ENCODE measurements at places on chromosomes 3 and 15. TPM values are rescaled to one million over a fixed set of nuclear protein-coding genes. Genes with fewer than 3 reads are reported as not detected.

- no peak for DNase-seq
- no peaks in the 10 kb centered on the region for H3K36me3 ChIP-seq
- H3K4me3 ChIP-seq: no peak overlapping the region
- no peak overlapping the region for H3K27ac ChIP-seq
These were observed 43.9 kb upstream of the RYK start for GRCh38 chr3:134294302-134295280.

GRCh38 chr15:98689431-98689861 lies 41.1 kb downstream of the IGF1R start:
- H3K4me3 ChIP-seq: no peak overlapping the region
- no peak overlapping the region for H3K27ac ChIP-seq
- no peaks in the 10 kb centered on the region for H3K27me3 ChIP-seq
- no peaks in the 10 kb centered on the region for H3K36me3 ChIP-seq

GRCh38 chr3:72338942-72339669 lies 509.1 kb downstream of the SHQ1 start:
- peaks cover 3% of the 10 kb centered on the region for H3K4me1 ChIP-seq
- DNase-seq: no peak
- no peaks in the 10 kb centered on the region for H3K36me3 ChIP-seq
- H3K27me3 ChIP-seq: no peaks in the 10 kb centered on the region
- H3K27ac ChIP-seq: no peak overlapping the region
- H3K4me3 ChIP-seq: no peak overlapping the region

DNA sequence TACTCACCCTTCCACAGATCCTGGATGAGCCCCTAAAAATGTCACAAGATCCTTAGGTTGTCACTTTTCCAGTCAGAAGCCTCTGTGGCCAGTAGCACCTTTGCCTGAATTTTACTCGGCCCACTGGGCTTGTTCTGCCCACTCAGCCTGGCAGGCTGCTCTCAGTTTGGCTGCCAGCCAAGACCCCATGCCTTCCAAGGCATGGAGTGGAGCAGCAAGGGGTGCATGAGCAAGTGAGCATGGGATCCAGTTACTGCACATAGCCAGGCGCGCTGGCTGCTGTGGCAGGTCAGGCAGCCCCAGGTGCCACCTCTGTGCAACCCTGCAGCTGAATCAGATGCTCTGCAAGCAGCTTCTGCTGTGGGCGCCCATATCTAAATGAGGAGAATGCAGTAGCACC lies 79.3 kb downstream of the CGGBP1 start:
- peaks cover 4% of the 10 kb centered on the region for H3K36me3 ChIP-seq
- no peak overlapping the region for H3K27ac ChIP-seq
- H3K27me3 ChIP-seq: no peaks in the 10 kb centered on the region
- DNase-seq: no peak

- H3K4me1 ChIP-seq: no peaks in the 10 kb centered on the region
- no peaks in the 10 kb centered on the region for H3K36me3 ChIP-seq
- no peaks in the 10 kb centered on the region for H3K27me3 ChIP-seq
- DNase-seq: no peak
These were observed 422.2 kb downstream of the GBE1 start for GRCh38 chr3:81339040-81339845.

GRCh38 chr3:185207931-185208746 lies 45.7 kb downstream of the EHHADH start:
- no peak overlapping the region for H3K27ac ChIP-seq
- no peaks in the 10 kb centered on the region for H3K27me3 ChIP-seq
- no peaks in the 10 kb centered on the region for H3K36me3 ChIP-seq
- no peak for DNase-seq

DNA sequence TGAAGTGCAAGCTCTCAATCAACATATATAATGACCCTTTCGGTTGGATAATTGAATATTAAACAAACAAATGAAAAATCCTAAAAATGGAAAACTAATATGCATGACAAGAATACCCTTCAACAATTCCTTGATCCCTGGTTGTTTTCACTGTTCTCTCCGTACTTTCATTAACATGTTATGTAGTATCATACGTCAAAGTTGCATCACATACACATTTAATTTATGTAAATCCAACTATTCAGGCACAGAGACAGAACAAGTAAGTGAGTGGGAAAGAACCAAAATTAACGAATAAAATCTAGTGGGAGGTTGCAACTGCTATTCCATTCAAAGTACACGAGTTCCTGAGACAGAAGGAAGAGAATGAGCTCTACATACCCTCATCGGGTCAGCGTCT lies 176.0 kb downstream of the SUCLG2 start:
- H3K27ac ChIP-seq: no peak overlapping the region
- H3K4me3 ChIP-seq: no peak overlapping the region
- H3K27me3 ChIP-seq: no peaks in the 10 kb centered on the region
- no peak for DNase-seq
- peaks cover 4% of the 10 kb centered on the region for H3K4me1 ChIP-seq

- H3K27me3 ChIP-seq: no peaks in the 10 kb centered on the region
- H3K4me1 ChIP-seq: peaks cover 4% of the 10 kb centered on the region
- DNase-seq: peak; percentile 85
- peak overlapping the region; percentile 91 for H3K27ac ChIP-seq
- no peaks in the 10 kb centered on the region for H3K36me3 ChIP-seq
These were observed 748.5 kb downstream of the ROBO1 start for GRCh38 chr3:79019137-79019923.

DNA sequence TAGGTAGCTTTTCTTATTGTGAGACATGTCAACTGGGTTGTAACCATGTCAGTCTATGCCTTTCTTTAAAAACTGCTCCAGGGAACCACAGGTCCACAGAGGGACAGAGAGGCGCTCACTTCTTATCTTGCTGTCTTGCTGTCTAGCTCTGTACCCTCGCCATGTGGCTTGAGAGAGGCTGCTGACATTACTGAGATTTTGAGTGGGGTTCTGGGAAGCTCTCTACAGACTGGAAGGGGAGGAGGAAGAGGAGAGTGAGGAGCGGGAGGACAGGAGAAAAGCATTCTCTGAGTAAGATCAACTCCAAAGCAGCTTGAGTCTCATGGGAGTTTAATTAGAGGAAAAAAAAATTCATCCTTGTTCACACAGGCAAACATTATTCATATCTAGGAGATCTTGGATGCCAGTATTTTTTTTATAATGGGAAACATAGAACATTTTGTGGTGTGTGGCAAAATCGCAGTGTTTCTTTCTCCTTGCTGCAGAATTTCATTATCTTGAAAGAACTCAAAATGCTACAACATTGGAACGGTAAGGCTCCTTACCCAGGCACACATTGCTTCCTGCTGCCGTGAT lies 1037.0 kb upstream of the NR2F2 start:
- no peak for DNase-seq
- no peaks in the 10 kb centered on the region for H3K27me3 ChIP-seq
- H3K4me1 ChIP-seq: no peaks in the 10 kb centered on the region
- H3K4me3 ChIP-seq: no peak overlapping the region
- H3K36me3 ChIP-seq: no peaks in the 10 kb centered on the region
- H3K27ac ChIP-seq: no peak overlapping the region

- no peak overlapping the region for H3K27ac ChIP-seq
- H3K4me1 ChIP-seq: peaks cover 8% of the 10 kb centered on the region
- no peak for DNase-seq
- no peaks in the 10 kb centered on the region for H3K36me3 ChIP-seq
These were observed 526.0 kb downstream of the FOXP1 start for GRCh38 chr3:71057526-71057894.

DNA sequence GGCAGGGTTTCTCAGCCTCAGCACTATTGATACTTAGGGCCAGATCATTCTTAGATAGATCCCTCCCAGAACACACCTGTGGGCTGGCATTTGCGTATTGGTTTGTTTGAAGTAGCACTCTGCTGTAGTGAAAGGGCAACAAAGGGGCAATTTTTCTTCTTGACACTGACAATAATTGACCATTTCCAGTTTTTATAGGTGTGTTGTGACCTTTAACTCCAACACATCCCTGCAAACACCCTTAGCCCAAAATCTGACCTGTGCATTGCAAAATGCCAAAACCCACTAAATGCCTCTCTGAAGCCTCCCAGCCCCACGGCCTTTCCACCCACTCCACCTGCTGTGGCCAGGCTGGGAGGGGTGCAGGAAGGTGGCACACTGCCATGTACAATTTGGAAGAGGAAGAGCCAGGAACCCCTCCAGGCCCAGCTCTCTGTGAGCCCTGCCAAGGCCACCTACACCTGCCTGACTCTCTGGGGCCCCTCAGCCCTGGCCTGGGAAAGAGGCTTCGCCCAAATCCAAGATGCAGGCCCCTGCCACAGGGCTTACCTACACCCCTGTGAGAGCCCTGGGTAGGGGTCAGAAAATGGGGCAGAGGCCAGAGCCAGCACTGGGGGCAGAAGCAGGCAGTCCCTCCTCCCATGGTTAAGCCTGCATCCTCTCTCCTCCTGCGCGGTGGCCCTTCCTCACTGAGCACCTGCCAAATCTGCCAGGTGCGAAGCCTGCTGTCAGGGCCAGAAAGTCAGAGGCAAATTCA lies 9.6 kb upstream of the CYP11A1 start:
- no peaks in the 10 kb centered on the region for H3K36me3 ChIP-seq
- no peaks in the 10 kb centered on the region for H3K27me3 ChIP-seq
- no peak for DNase-seq
- H3K27ac ChIP-seq: no peak overlapping the region
- H3K4me3 ChIP-seq: no peak overlapping the region

DNA sequence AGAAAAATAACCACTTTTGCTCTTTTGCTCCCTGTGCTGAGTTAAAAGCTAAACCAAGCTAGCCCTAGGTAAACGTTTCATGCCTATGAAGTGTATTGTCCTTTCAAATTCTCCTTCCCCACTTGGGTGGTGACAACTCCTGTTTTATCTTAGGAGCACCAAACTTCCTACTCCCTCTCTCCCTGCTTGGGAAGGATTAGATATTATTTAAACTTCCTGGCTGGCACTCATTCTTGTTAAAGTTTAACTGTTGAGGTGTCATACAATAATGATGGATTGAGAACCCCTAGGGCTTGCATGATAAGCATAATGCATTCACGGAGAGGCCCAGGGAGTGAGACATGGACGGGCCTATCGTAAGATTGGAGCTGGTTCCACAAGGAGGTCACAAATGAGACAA lies 29.5 kb downstream of the B4GALT4 start:
- no peaks in the 10 kb centered on the region for H3K27me3 ChIP-seq
- no peak overlapping the region for H3K4me3 ChIP-seq
- H3K4me1 ChIP-seq: no peaks in the 10 kb centered on the region
- H3K36me3 ChIP-seq: peaks cover 50% of the 10 kb centered on the region
- H3K27ac ChIP-seq: no peak overlapping the region
- no peak for DNase-seq

GRCh38 chr3:15983232-15983631 lies 185.5 kb upstream of the ANKRD28 start:
- H3K4me1 ChIP-seq: no peaks in the 10 kb centered on the region
- H3K27ac ChIP-seq: no peak overlapping the region
- no peak overlapping the region for H3K4me3 ChIP-seq
- no peaks in the 10 kb centered on the region for H3K27me3 ChIP-seq

GRCh38 chr3:59542276-59542675 lies 492.5 kb upstream of the CFAP20DC start:
- no peak overlapping the region for H3K27ac ChIP-seq
- H3K27me3 ChIP-seq: no peaks in the 10 kb centered on the region
- DNase-seq: no peak
- H3K4me1 ChIP-seq: peaks cover 3% of the 10 kb centered on the region

GRCh38 chr15:68376447-68377060 lies 55.4 kb downstream of the ITGA11 start:
- H3K36me3 ChIP-seq: no peaks in the 10 kb centered on the region
- no peak overlapping the region for H3K27ac ChIP-seq
- peak; percentile 14 for DNase-seq
- H3K4me3 ChIP-seq: no peak overlapping the region
- H3K27me3 ChIP-seq: no peaks in the 10 kb centered on the region

DNA sequence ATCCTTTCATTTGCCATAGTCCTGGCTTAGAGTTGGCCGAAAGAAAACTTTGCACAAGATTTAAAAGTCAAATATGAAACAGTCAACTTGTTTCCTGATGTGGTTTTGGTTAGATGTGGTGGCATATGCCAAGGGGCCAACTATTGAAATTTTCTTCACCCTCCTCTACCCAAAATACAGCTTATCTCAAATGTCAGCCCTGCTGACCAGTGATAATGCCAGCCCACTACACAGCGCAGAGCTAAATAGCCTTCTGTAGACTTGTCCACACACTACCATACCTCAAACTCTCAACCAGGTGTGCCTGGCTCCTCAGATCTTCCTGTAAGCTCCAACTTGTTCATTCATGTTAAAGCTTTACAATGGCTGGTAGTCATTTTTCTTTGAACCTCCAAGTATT lies 368.5 kb upstream of the STAC start:
- no peaks in the 10 kb centered on the region for H3K4me1 ChIP-seq
- no peak overlapping the region for H3K4me3 ChIP-seq
- no peak for DNase-seq
- H3K27ac ChIP-seq: no peak overlapping the region

DNA sequence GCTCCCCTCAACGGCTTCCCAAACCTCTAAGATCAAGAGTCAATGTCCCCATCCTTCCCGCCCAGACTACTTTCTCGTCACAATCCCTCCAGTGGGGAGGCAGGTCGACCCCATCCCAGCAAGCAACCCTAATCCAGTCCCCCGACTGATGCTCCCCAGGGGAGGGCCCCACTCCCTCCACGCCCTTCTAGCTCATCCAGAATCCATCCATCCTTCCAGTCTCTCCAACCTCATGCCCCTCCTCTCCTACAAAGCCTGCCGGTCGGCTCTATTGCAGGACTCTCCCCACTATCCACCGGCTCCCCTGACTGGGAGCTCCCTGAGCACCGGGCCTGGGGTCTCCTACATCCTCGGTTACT lies 1.3 kb downstream of the ADAMTS7 start:
- peaks cover 3% of the 10 kb centered on the region for H3K4me1 ChIP-seq
- H3K27me3 ChIP-seq: no peaks in the 10 kb centered on the region
- H3K4me3 ChIP-seq: peak overlapping the region; percentile 80

GRCh38 chr15:48120745-48121144 lies at the start of gene SLC24A5:
TSS of gene SLC24A5 (plus strand) at chr15:48120990. CDS start at chr15:48121045, 55 bp downstream.
- H3K4me1 ChIP-seq: peaks cover 3% of the 10 kb centered on the region
- no peak within 1 kb of the TSS for H3K27ac ChIP-seq
- DNase-seq: no peak
- H3K27me3 ChIP-seq: no peaks in the 10 kb centered on the region
- H3K36me3 ChIP-seq: no peaks in the 10 kb centered on the region
- no peak within 1 kb of the TSS for H3K4me3 ChIP-seq

NTRK3 gene
- total RNA-seq: 2.4 TPM

USP50 gene
- not detected for total RNA-seq

ADGRG7 gene
- total RNA-seq: not detected

ITPKA gene
- total RNA-seq: 0.77 TPM

RAB8B gene
- total RNA-seq: 33.8 TPM

GRK7 gene
- not detected for total RNA-seq

IL20RB gene
- total RNA-seq: 1.5 TPM

MESP2 gene
- not detected for total RNA-seq
